ENCODE measurements at places on chromosomes 1 and 21. TPM values are rescaled to one million over a fixed set of nuclear protein-coding genes. Genes with fewer than 3 reads are reported as not detected.
A peak's percentile ranks its signal among the peaks of the same experiment; 100 is the strongest.

GRCh38 chr1:172388490-172388889, 32.0 kb upstream of the C1orf105 start:
- H3K27me3 ChIP-seq: no peaks in the 10 kb centered on the region
- no peak overlapping the region for H3K4me3 ChIP-seq
- DNase-seq: no peak
- no peaks in the 10 kb centered on the region for H3K4me1 ChIP-seq
- H3K36me3 ChIP-seq: no peaks in the 10 kb centered on the region

DNA sequence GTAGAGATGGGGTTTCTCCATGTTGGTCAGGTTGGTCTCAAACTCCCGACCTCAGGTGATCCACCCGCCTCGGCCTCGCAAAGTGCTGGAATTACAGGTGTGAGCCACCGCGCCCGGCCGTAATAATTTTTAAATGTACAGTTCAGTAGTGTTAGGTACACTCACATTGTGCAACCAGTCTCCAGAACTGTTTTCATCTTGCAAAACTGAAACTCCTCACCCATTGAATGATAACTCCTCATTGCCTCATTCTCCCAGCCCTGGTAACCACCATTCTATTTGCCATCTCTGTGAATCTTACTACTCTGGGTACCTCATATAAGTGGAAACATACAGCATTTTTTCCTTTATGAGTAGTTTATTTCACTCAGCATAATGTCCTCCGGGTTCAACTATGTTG, 3.4 kb downstream of the NLRP3 start:
- no peak for DNase-seq
- H3K4me3 ChIP-seq: no peak overlapping the region
- H3K27ac ChIP-seq: no peak overlapping the region
- no peaks in the 10 kb centered on the region for H3K36me3 ChIP-seq
- H3K4me1 ChIP-seq: peaks cover 5% of the 10 kb centered on the region

DNA sequence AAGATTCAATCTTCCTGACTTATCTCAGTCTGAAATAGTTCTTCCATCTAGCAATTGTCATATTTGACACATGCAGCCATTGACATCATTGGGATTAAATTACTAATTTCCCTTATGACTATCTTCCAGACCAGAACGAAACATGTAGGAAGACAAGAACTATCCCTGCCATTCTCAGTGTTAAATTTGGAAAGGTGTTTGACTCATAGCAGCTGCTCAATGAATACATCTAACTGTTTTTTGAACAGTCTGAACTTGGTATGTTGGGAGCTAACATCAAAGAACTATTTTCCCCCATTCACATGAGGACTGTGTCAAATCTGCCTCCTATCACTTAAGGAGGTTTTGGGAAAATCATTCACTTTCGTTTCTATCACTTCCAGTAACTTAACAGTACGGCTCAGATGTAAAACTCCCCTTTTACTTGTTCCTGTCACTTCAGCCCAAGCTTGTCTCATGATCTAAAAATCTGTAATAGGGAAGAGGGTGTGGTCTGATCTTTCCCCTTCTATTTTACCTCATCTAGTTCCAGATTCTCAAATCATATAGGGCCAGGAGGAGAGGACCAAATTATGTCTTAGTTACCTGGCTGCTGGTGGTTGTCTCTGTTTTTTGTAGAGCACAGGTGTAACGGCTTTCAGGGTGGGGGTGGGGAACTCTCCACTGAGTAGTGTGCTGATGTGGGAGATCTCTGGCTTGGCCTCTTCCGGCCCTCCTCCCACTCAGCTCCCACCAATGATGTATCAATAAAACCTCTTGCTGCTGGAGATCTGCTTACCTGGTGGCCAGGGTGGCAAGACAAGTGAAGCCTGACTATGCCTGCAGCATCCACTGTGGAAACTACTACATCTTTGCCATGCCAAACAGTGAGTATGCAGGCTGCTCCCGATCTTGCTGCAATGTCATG, 26.2 kb upstream of the SLAMF1 start:
- no peaks in the 10 kb centered on the region for H3K36me3 ChIP-seq
- peaks cover 10% of the 10 kb centered on the region for H3K4me1 ChIP-seq
- H3K27ac ChIP-seq: peak overlapping the region; percentile 23
- H3K27me3 ChIP-seq: no peaks in the 10 kb centered on the region

GRCh38 chr1:205579711-205580110, 52.1 kb downstream of the ELK4 start:
- no peak overlapping the region for H3K27ac ChIP-seq
- no peak overlapping the region for H3K4me3 ChIP-seq
- H3K27me3 ChIP-seq: no peaks in the 10 kb centered on the region
- H3K36me3 ChIP-seq: no peaks in the 10 kb centered on the region
- no peak for DNase-seq

DNA sequence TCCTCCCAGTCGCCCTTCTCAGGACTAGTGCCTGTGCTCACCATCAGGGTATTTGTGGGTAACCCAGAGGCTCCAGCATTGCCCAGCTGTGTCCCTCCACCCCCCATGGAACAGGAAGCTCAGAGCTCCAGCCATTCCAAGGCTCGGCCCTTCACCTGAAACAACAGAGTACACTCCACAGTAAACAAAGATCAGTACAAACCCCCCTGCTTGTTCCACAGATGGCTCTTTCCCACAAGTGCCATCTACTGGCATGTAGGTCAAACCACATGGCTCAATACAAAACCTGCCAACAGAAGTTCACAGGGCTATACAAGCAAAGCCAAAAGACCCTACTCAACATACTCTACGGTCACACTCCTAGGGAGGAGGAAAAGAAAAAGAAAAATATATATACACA, 258.7 kb downstream of the AGBL4 start:
- H3K27ac ChIP-seq: no peak overlapping the region
- no peaks in the 10 kb centered on the region for H3K27me3 ChIP-seq
- H3K4me3 ChIP-seq: no peak overlapping the region
- no peaks in the 10 kb centered on the region for H3K4me1 ChIP-seq
- no peaks in the 10 kb centered on the region for H3K36me3 ChIP-seq

GRCh38 chr1:37721565-37721964, 29.2 kb downstream of the CDCA8 start:
- no peak for DNase-seq
- no peaks in the 10 kb centered on the region for H3K4me1 ChIP-seq
- H3K27me3 ChIP-seq: no peaks in the 10 kb centered on the region
- no peaks in the 10 kb centered on the region for H3K36me3 ChIP-seq
- no peak overlapping the region for H3K27ac ChIP-seq

GRCh38 chr1:85289848-85290335, 13.5 kb upstream of the BCL10 start:
- no peak for DNase-seq
- H3K27me3 ChIP-seq: no peaks in the 10 kb centered on the region
- H3K27ac ChIP-seq: no peak overlapping the region
- H3K4me3 ChIP-seq: no peak overlapping the region

DNA sequence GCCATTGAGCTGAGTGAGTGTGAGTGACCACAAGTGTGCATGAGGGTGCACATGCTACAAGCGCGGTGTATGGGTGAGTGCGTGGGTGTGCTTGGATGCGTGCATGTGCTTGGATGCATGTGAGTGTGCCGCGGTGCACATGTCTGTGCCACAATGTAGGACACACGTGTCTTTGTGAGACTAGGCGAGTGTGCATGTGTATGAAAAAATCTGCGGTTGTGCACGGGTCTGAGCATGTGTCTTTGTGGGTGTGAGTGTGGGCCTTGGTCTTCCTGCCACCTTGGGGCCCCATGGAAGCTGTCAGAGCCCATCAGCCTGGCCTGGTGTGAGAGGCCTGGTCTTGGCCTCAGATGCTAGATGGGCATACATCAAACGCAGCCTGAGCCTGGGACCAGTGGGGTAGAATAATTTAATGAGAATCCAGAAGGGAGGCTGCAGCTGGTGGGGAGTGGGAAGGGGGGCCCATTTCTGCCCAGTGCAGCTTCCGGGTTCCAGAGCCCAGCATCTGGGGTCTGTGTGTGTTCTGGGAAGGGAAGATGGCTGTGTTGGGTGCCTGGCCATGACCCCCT, 103.9 kb upstream of the SLC2A1 start:
- no peaks in the 10 kb centered on the region for H3K36me3 ChIP-seq
- no peak overlapping the region for H3K27ac ChIP-seq
- peaks cover 7% of the 10 kb centered on the region for H3K4me1 ChIP-seq
- H3K4me3 ChIP-seq: no peak overlapping the region
- H3K27me3 ChIP-seq: no peaks in the 10 kb centered on the region

DNA sequence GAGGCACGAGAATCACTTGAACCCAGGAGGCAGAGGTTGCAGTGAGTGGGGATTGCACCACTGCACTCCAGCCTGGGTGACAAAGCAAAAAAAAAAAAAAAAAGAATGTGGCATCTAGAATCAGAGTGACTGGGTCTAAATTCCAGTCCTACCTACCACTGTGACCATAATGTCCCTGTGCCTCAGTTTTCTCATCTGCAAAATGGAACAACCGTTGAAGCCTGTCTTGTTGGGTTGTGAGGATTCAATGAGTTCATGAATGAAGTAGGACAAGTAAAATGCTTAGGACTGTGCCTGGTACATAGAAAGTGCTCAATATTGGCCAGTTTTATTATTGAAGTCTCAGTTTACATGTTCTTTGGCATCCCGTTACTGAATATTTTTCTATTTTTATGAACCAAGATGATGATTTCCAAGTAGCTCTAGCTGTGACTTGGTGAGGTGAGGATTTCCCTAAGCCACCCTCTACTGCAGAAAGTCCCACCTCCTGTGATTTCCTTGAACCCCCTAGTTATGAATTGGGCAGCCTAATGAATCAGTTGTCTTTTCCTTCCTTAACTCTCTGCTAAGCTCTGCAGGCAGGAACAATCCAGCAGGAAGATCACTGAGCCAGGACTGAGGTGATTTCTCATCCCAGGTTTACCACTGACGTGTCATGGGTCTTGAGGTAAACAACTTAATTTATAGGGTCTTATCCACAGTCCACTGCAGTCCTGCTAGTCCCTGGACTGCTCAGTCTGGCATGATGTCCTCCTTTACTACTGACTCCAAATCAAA, 18.9 kb upstream of the MEAF6 start:
- no peak overlapping the region for H3K4me3 ChIP-seq
- H3K27me3 ChIP-seq: no peaks in the 10 kb centered on the region
- no peak for DNase-seq
- no peaks in the 10 kb centered on the region for H3K36me3 ChIP-seq
- H3K4me1 ChIP-seq: no peaks in the 10 kb centered on the region

DNA sequence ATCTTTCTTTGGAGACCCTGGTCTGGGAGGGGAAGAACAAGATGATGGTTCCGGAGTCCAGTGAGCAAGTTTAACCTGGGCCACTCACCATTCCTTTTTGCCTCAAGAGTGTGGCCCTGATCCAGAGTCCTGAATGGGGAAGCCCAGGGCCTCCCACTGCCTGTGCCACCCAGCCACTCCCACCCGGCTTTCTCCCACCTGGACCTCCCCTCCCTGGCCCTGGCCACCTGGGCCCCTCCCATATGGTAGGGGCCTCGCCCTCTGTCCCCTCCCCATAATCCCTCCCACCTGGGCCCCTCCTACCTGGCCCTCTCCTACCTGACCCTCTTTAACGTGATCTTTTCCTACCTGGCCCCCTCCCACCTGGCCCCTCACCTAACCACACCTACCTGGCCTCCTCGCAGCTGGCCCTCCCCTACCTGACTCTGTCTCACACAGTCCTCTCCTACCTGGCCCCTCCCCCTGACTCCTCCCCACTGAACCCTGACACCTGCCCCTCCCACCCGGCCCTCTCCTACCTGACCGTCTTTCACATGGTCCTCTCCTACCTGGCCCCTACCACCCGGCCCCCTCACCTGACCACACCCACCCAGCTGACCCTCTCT, 220.7 kb upstream of the VAMP3 start:
- no peak overlapping the region for H3K4me3 ChIP-seq
- peak; percentile 83 for DNase-seq
- H3K36me3 ChIP-seq: no peaks in the 10 kb centered on the region

GRCh38 chr1:158728510-158729225, 8.1 kb upstream of the OR6K3 start:
- H3K4me3 ChIP-seq: no peak overlapping the region
- DNase-seq: no peak
- H3K4me1 ChIP-seq: no peaks in the 10 kb centered on the region

DNA sequence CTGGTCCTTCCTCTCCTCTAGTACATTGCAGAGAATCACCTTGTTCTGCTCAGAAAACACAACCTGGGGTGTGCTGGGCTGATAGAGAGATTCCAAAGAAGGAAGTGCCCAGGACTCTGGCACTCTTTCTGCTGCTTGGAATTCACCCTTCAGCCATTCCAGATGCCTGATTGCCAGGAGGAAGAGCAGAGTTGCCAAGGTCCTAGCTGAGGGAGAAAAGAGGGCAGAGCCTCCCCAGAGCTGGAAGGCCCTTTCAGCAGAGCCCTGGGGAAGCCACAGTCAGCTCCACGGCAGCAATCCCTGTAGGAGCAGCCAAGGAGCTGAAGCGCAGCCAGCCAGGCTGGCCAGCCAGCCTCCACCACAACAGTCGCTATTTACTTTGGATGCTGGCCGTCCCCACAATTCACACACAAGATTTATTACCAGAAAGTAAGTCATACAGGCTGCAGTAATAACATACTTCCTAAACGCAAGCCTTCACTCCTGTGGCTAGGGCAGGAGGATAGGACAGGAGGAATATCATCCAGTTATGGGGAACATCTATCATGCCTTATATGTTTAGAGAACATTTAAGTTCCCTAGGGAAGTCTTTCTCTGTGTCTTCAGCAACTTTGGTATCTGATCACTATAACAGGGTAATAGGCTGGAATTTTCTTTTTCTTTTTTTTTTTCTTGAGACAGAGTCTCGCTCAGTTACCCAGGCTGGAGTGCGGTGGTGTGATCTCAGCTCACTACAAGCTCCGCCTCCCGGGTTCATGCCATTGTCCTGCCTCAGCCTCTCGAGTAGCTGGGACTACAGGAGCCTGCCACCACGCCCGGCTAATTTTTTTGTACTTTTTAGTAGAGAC, 36.6 kb upstream of the SLC44A3 start:
- no peaks in the 10 kb centered on the region for H3K27me3 ChIP-seq
- peaks cover 7% of the 10 kb centered on the region for H3K4me1 ChIP-seq
- H3K4me3 ChIP-seq: no peak overlapping the region
- peak; percentile 68 for DNase-seq

DNA sequence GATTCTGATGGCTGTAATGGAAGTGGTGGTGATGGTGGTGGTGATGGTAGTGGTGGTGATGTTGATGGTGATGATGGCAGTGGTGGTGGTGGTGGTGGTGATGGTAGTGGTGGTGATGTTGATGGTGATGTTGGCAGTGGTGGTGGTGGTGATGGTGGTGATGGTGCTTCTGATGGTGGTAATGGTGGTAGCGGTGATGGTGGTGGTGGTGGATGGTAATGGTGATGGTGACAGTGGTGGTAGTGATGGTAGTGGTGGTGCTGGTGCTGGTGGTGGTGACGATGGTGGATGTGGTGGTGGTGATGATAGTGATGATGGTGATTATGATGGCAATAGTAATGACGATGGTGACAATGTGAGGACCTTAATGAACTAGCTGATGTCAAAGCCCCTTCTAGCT, 35.6 kb upstream of the LRRC3 start:
- H3K4me1 ChIP-seq: no peaks in the 10 kb centered on the region
- no peaks in the 10 kb centered on the region for H3K27me3 ChIP-seq
- H3K36me3 ChIP-seq: no peaks in the 10 kb centered on the region
- peak; percentile 14 for DNase-seq

GRCh38 chr1:185853739-185854138, 119.5 kb downstream of the HMCN1 start:
- no peak overlapping the region for H3K27ac ChIP-seq
- H3K4me1 ChIP-seq: no peaks in the 10 kb centered on the region
- no peak for DNase-seq
- no peaks in the 10 kb centered on the region for H3K27me3 ChIP-seq

Gene DIO1
- total RNA-seq: not detected

Gene CYP4B1
- 45.9 TPM for total RNA-seq

Gene NECTIN4
- total RNA-seq: 1.4 TPM

Gene FAM72D
- total RNA-seq: not detected

Gene ATP5IF1
- 361 TPM for total RNA-seq

Gene KCNJ9
- not detected for total RNA-seq

Gene SOX13
- total RNA-seq: 71.9 TPM

Gene RNF186
- 2.5 TPM for total RNA-seq

Gene TMEM82
- 29.5 TPM for total RNA-seq
